Right kidney (tissue), 9 donors: ENCODE measurements at places on chromosomes 5 and 9.

DNA sequence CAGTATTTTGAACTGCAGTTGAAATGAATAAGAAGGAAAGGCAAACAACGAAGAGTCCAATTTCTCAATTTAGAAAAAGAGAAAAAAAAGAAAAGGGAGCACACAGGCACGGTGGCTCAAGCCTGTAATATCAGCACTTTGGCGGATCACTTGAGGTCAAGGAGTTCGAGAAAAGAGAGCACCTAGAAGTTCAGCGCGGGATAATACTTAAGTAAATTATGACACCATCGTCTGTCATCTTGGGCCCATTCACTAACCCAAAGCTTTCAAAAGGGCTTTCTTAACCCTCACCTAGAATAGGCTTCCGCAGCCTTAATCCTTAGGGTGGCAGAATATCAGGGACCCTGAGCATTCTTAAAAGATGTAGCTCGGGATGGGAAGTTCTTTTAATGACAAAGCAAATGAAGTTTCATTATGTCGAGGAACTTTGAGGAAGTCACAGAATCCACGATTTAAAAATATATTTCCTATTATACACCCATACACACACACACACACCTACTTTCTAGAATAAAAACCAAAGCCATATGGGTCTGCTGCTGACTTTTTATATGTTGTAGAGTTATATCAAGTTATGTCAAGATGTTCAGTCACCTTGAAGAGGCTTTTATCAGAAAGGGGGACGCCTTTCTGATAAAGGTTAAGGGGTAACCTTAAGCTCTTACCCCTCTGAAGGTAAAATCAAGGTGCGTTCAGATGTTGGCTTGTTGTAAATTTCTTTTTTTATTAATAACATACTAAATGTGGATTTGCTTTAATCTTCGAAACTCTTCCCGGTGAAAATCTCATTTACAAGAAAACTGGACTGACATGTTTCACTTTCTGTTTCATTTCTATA lies 602 bp upstream of the CD274 start:
- peak; percentile 0 for DNase-seq

DNA sequence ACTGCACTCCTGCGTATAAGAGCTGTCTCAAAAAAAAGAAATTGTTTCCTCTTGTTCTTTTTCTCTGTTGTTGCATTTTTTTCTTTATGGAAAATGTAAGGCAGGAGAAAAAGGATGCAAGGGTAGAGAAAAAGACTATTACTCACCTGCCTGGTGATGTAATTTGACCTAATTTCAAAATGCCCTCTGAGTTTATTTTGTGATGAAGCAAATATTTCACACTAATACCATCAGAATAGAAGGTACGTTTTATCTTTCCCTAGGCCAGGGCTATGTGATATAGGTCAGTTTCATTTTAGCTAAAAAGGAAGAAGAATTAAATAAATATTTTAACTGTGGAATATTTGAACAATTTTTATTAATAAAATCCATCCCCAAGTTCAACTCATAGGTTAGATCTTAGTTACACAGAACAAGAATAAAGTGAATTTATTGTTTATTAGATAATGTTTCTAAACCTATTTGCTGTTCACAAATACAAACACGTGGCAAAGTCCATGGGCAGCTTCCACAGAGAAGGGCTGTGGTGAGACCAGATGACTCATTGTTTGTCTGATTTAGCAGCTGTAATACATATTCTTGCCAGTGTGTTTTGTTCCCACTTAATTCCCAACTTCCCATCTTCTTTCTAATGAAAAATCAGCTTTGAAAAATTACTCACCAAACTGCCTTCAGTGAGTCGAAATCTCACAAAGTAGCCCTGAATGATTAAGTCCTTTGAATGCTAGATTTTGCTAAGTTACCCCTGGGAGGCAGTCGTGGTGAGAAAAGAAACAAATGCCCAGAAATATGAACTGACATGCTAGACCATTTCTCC lies 52.8 kb upstream of the CCDC112 start:
- DNase-seq, result no peak

DNA sequence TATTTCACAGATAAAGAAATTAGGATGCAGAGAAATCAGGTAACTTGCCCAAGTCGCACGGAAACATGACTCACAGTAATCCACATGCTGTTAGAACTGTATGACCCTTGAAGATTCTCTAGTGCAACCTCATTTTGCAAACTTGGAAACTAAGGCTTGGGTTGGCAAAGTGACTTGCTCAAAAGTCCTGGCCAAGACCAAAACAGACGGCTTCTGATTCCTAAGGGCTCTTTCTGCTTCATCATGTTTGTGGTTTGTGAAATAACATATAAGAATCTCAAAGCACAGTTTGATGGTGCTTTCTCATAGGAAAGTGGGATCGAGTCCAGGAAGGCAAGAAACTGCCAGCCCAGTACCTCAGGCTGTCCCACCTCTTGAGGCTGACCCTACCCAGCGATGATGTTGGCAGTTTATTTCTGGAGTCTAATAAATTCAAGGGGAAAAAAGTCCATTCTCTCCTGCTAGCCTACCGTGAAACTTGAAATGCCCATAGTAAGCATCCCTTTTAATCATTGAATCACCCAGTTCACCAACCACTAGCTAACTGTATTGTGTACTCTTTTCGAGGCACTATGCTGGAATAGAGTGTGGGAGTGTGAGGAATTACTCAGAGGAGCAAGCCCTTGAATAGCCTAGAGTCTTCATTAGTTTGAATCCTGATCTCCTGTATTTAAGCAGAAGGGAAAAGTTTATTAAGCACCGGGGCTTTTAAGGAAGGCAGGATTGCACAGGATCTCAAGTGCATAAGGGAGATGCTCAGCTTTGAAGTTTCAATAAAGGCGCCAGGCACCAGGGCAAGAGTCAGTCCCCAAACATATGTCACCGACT lies 14.1 kb downstream of the CAPSL start:
- no peak for DNase-seq

DNA sequence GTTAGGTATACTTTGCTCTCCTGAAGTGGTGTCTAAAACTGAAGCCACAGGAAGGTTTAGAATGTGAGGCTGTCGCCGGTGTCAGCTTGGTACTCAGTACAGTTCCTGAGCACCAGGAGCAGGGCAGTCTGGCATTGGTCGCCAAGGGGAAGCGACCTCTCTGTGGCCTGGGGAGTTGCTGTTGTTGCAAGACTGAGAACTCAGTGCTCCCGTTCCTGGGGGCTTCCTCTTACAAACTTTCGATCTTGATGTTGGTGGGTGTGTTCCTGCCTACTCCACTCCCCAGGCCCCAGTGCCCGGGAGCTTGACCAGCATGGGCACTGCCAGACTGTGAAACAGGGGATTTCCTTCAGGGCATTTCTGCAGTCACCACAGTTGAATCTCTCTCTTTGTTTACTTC lies 52.4 kb upstream of the PPARGC1B start:
- no peak for DNase-seq

DNA sequence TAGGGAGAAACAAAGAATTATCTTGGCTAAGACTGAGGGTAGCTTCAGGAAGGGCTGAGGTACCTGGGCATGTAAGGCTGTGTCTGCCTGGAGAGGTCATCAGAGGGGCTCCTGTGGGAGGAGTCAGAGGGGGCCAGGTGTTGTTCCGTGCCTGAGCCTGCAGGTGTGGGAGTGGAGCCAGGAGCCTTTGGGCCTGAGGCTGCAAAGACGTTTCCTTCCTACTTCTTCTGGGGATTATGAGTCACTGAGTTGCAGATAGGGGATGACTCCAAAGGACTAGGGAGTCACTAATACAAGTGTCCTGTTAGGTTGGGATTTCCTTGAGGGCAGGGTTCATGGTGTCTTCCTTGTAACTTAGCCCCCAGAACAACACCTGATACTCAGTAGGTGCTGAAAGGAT lies 391.1 kb downstream of the ARHGEF28 start:
- no peak for DNase-seq

- no peak for DNase-seq
These were observed 52.7 kb downstream of the ADAMTSL1 start for GRCh38 chr9:18526685-18527084.

GRCh38 chr5:112794410-112794809 lies 56.7 kb downstream of the APC start:
- DNase-seq, result no peak

GRCh38 chr5:113059232-113060040 lies 82.8 kb downstream of the DCP2 start:
- DNase-seq, result peak; percentile 64

- peak; percentile 67 for DNase-seq
These were observed 1.7 kb downstream of the TRIO start for GRCh38 chr5:14144586-14145434.

- DNase-seq, result peak; percentile 53
These were observed 58.3 kb downstream of the GPR107 start for GRCh38 chr9:130111786-130112537.

DNA sequence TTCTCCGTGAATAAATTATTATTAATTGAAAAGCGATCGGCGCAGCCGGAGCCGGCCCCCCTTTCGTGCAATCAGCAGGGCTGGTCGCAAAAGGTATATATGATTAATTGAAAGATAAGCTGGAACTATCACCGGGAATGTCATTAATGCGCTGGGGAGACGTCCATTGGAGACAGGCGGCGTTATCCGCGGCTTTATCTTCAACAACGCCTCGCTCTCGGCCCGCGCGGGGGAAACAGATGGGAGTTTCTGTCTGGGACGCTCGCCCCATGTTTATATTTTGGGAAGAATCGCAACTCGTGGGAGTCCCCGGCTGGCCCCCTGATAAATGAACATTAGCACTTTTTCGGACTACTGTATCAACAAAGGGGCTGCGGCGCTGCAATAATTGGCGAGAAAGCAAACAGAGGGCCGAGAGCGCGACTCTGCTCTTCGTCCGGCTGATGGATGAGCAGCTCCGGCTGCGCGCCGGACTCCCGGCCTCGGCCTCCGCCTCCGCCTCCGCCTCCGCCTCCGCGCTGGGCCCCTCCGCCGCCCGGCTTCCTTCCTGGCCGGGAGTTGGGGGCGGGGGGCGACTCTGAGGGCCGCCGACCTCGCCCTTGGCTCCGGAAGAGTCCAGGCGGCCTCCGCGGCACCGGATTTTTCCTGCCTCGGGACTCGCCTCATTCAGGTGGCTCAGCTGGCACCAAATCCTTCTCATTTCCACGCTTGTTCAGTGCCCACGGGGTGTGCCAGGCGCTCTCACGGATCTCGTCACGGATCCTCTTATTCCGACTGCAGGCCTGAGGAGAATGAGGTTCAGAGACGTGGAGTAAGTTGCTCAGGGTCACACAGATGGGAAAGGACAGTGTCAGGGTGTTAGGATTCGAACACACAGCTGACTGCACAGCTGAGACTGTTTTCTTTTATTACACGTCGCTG lies 3.6 kb upstream of the NKX2-5 start:
- peak; percentile 76 for DNase-seq

DNA sequence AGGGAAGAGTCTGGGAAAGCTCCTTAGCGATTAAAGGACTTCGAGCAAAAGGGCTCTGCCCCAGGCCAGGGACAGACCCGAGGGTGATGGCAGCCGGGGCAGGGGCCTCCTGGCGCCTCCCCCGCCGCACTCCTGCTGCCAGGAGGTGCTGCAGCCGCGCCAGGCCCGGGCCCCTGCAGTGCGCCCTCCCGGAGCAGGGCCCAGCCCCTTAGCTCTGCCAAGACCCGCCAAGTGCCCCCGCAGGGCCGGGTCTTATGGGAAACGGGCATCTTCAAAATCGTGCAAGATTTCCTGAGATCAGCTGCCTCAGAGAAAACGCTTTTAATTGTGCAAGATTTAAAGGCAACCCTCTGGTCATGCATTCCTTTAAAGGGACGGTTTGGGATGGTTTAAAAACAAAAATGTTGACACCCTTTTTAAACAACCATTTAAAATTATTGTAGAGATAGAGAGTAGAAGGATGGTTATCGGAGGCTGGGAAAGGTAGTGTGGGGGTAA lies 52.4 kb downstream of the CDC14B start:
- no peak for DNase-seq

DNA sequence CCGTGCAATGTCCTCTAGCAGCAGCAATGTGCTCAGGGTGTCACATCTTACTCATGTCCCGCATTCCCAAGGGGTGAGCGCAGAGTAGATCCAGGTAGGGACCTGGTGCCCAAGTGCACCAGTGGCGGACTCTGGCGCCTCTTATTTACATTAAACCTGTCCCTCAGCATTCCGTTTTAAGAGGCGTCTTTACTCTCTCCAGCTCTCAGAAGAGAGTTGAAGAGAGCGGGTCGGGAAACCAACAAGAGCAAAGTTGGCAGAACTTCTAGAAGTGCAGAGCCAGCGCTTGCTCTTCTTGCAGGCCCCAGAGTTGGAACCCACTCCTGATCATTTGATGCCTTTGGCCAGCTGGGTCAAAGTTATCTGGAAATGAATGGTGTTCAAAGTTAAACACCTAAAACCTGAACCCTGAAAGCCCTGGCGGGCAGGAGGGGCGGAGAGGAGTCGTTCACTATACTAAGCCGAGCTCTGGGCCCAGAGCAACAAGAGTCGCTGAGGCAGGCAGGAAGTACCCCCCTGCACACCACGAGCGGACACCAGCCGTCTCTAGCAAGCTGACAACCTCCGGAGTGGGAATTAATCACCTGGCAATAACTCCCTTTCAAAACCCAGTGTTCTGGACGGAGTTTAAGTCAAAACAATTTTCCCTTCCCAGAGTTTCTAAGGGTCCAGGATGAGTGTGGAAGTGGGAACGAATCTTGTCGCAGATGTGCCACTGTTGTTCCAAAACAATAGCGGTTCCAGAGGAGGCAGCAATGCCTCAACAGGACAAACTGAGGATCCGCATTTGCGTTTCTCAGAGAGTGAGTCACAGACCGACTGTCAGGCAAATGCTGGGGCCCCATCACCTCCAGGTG lies 122.8 kb downstream of the TMEM161B start:
- DNase-seq, result peak; percentile 43

DNA sequence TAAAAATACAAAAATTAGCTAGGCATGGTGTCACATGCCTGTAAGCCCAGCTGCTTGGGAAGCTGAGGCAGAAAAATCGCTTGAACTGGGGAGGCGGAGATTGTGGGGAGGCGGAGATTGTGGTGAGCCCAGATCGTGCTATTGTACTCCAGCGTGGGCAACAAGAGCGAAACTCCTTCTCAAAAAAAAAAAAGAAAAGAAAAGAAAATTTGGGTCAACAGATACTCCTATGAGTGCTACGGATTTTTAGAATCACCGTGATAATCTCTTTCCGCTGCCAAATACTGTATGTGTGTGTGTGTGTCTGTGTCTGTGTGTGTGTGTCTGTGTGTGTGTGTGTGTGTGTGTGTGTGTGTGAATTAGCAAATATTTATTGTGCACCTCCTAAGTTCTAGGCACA lies 64.4 kb downstream of the ARRDC3 start:
- DNase-seq, result no peak

DNA sequence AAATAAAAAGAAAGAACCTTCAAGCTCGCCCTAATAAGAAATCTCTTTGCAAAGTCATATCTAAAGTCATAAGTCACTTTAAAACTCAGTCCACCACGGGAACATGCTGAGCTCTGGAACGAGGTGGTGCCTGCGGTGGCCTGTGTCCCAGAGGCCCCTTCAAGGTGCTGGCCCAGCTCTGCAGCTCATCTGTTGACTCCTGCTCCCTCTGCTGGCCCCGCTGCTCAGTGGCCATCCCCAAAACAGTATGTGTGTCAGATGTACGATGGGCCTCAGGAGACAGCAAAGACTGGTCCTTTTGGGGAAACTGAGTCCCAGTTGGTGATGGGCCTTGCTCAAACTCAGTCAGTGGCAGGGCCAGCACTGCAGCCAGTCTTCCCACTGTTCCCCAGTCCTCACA lies 22.8 kb upstream of the FOXB2 start:
- peak; percentile 18 for DNase-seq
